Neural progenitor cell (in vitro differentiated cells): ENCODE measurements at places on chromosomes 6 and 20. TPM values are rescaled to one million over a fixed set of nuclear protein-coding genes. Genes with fewer than 3 reads are reported as not detected.

TP53TG5 gene
- total RNA-seq, result 0.06 TPM in 1 of 2 replicates, not detected in the other

BHLHE23 gene
- 0.22 TPM in 1 of 2 replicates, not detected in the other for total RNA-seq

SLC17A3 gene
- total RNA-seq, result not detected in 2 replicates

VNN1 gene
- not detected in 2 replicates for total RNA-seq

CGA gene
- total RNA-seq, result 0.46 TPM in 1 of 2 replicates, not detected in the other

KCNK15 gene
- total RNA-seq, result 0.21 TPM in 1 of 2 replicates, not detected in the other

CLDN20 gene
- not detected in 2 replicates for total RNA-seq

CCN5 gene
- total RNA-seq, result not detected in 2 replicates

ARFGEF3 gene
- 3.2 and 3.8 TPM in 2 replicates for total RNA-seq

SNAP25 gene
- not detected in 2 replicates for total RNA-seq

EIF6 gene
- 47.5 and 71.4 TPM in 2 replicates for total RNA-seq

PCK1 gene
- not detected in 2 replicates for total RNA-seq

TRAPPC3L gene
- not detected in 2 replicates for total RNA-seq

PLCB4 gene
- total RNA-seq, result 17.7 and 20.6 TPM in 2 replicates

MYB gene
- 3.0 and 3.3 TPM in 2 replicates for total RNA-seq

PNPLA1 gene
- total RNA-seq, result not detected in 2 replicates

MYL9 gene
- 12.4 and 22.9 TPM in 2 replicates for total RNA-seq

LIN28B gene
- total RNA-seq, result 105 and 165 TPM in 2 replicates

SAPCD1 gene
- total RNA-seq, result 10.1 and 11.9 TPM in 2 replicates

SLC26A8 gene
- 0.13 and 0.25 TPM in 2 replicates for total RNA-seq

EEF1E1 gene
- total RNA-seq, result 85.6 and 119 TPM in 2 replicates

NKAIN2 gene
- total RNA-seq, result 0.37 and 0.45 TPM in 2 replicates

PDYN gene
- total RNA-seq, result 0.12 and 0.30 TPM in 2 replicates

CAPN11 gene
- total RNA-seq, result 0.40 and 0.49 TPM in 2 replicates

KCNQ5 gene
- total RNA-seq, result 0.09 TPM in 1 of 2 replicates, not detected in the other

ZNF391 gene
- total RNA-seq, result 9.6 and 16.5 TPM in 2 replicates

L3MBTL1 gene
- 27.6 and 51.4 TPM in 2 replicates for total RNA-seq

STX11 gene
- total RNA-seq, result 0.06 TPM in 1 of 2 replicates, not detected in the other

PRL gene
- total RNA-seq, result not detected in 2 replicates

GID8 gene
- 48.7 and 50.0 TPM in 2 replicates for total RNA-seq

SLC32A1 gene
- total RNA-seq, result 0.04 and 0.37 TPM in 2 replicates

THBD gene
- total RNA-seq, result 0.06 and 0.15 TPM in 2 replicates

NKX2-4 gene
- total RNA-seq, result not detected in 2 replicates

CCDC28A gene
- 22.1 and 30.2 TPM in 2 replicates for total RNA-seq

IP6K3 gene
- 2.9 and 4.6 TPM in 2 replicates for total RNA-seq

ESF1 gene
- total RNA-seq, result 14.8 and 29.1 TPM in 2 replicates

MAK gene
- 1.7 and 4.2 TPM in 2 replicates for total RNA-seq

TNXB gene
- total RNA-seq, result 0.71 and 3.2 TPM in 2 replicates

GSTA3 gene
- not detected in 2 replicates for total RNA-seq

ENPP5 gene
- total RNA-seq, result 9.1 and 23.7 TPM in 2 replicates

COL19A1 gene
- total RNA-seq, result 0.03 TPM in 1 of 2 replicates, not detected in the other

PDE10A gene
- total RNA-seq, result 11.9 and 17.3 TPM in 2 replicates

FAM83C gene
- total RNA-seq, result not detected in 2 replicates

GSTA2 gene
- not detected in 2 replicates for total RNA-seq

RAB23 gene
- total RNA-seq, result 26.9 and 43.7 TPM in 2 replicates

SYNDIG1 gene
- 1.0 and 4.7 TPM in 2 replicates for total RNA-seq

RFX6 gene
- total RNA-seq, result not detected in 2 replicates

PBOV1 gene
- not detected in 2 replicates for total RNA-seq

LRP11 gene
- total RNA-seq, result 2.2 and 2.8 TPM in 2 replicates

TPBG gene
- total RNA-seq, result 362 and 601 TPM in 2 replicates

E2F1 gene
- total RNA-seq, result 9.7 and 29.7 TPM in 2 replicates

SSTR4 gene
- total RNA-seq, result not detected in 2 replicates

RSPH4A gene
- total RNA-seq, result 0.59 and 0.69 TPM in 2 replicates
